Right cardiac atrium (tissue), 5 donors: ENCODE measurements at places on chromosomes 6 and 20. TPM values are rescaled to one million over a fixed set of nuclear protein-coding genes. Genes with fewer than 3 reads are reported as not detected.
A peak's percentile ranks its signal among the peaks of the same experiment; 100 is the strongest.

DNA sequence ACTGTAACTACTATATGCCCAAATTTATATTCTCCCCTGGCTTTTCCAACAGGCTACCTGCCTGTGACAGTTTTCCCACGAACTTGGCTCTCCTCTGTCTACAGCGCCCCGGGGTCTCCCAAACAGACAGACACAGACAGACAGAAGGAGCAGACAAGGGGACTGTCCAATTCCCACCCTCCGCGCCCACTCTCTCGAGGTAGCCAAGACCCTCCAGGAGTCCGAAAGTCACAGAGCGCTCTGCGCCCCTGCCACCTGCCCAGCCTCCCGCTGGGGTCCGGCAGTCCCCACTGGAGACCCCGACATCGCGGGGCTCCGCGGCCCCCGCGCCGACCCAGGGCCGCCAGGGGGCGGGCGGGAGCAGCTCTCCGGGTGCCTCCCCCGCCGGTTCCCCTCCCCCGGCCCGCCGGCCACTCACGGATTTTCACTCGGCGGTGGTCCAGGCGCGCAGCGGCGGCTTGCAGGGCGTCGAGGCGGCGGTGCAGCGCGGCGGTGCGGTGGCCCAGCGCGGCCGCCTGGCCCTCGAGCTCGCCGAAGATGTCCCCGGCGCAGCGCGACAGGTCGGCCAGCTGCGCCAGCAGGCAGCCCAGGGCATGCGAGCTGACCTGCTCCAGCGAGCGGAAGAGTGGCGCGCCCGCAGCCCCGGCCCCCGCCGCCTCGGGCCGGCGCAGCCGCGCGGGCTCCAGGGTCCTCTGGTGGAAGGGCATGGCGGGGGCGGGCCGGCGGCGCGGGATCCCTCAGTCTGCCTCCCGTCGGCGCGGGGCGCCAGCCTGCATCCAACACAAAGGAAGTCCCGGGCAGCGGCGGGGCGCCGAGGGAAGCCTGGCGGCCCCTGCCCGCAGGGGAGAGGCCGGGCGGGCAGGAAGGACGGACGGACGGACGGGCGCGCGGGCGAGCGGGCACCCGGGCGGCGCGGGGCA, 81.3 kb upstream of the CCDC28A start:
- DNase-seq, result peak; percentile 75

GRCh38 chr6:40640599-40641227, 53.5 kb upstream of the LRFN2 start:
- DNase-seq, result peak; percentile 49

- no peak for DNase-seq
These were observed 31.1 kb downstream of the DOP1A start for GRCh38 chr6:83098589-83098988.

DNA sequence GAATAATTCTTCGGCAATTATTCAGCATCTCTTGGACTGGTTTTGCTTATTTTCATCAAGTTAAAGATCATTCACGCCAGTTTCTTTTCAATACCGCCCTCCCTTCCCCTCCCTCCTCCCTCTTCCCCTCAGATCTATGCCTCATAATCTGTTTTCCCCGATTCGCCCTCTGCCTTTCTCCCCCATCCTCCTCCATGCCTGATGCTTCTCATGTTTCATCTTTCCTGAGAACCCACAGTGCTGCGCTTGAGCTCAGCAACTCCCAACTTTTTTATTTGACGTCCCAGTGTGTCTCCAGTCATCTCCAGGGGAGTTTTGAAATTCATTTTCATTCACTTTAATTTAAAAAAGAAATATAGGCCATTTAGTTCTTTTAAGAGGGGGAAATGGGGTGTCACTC, 142.7 kb downstream of the PTPRT start:
- DNase-seq, result no peak

- DNase-seq, result no peak
These were observed 11.2 kb downstream of the VEGFA start for GRCh38 chr6:43780941-43781928.

DNA sequence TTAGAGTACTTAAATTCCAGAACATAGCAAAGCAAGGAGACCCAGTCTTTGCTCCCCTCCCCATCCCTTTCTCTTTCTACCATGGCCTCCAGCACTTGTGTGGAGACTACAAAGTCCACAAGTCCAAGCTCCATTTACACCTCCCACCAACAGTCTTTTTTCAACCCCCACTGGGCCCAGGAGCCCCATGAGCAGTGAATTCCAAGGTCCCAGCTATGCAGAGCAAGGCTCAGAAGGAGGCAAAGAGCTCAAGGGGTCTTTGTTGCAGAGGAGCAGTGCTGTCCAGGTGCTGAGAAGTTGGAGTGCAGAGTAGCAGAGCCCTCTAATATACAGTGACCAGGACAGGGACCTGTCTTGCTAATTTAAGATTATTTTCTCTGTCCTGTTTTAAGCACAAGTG, 9.0 kb downstream of the PAK5 start:
- DNase-seq, result no peak

Gene ULBP1
- polyA plus RNA-seq, result 0.20 TPM

Gene CLPSL1
- polyA plus RNA-seq, result not detected

Gene JAG1
- 12.2 TPM for polyA plus RNA-seq

Gene B3GAT2
- polyA plus RNA-seq, result 0.07 TPM
